ENCODE measurements at places on chromosomes 11 and 22. TPM values are rescaled to one million over a fixed set of nuclear protein-coding genes. Genes with fewer than 3 reads are reported as not detected.

The RBMXL2 gene
- total RNA-seq, result not detected

The POU2F3 gene
- total RNA-seq, result 2.7 TPM

The NAALAD2 gene
- 0.98 TPM for total RNA-seq

The FAM111A gene
- total RNA-seq, result 51.8 TPM

The DCHS1 gene
- 28.7 TPM for total RNA-seq

The NRXN2 gene
- 16.9 TPM for total RNA-seq

The OR8D2 gene
- total RNA-seq, result not detected

The SCUBE2 gene
- total RNA-seq, result 36.3 TPM

The EIF3M gene
- total RNA-seq, result 184 TPM

DNA sequence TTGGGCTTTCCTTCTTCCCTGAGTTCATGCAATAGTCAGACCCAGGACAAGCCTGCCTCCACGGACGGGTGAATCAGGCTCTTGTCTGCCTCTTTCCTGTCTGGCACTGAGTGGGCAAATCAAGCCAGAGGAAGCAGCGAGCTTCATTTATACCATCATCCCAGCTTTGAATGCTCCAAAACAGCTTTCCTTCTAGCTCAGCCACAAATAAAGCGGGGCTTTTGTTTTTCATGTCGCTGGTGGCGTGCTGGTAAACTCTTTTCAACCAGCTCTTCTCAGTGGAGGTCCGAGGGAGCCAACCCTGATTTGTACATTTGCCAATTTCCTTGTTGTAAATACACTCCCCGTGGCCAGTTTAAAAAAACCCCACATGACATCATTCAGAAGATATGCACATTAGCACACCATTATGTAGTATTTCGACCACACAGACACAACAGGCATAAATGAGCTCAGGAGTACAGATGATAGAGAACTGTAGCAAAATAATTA, 8.6 kb downstream of the C11orf91 start:
- no peak for DNase-seq

DNA sequence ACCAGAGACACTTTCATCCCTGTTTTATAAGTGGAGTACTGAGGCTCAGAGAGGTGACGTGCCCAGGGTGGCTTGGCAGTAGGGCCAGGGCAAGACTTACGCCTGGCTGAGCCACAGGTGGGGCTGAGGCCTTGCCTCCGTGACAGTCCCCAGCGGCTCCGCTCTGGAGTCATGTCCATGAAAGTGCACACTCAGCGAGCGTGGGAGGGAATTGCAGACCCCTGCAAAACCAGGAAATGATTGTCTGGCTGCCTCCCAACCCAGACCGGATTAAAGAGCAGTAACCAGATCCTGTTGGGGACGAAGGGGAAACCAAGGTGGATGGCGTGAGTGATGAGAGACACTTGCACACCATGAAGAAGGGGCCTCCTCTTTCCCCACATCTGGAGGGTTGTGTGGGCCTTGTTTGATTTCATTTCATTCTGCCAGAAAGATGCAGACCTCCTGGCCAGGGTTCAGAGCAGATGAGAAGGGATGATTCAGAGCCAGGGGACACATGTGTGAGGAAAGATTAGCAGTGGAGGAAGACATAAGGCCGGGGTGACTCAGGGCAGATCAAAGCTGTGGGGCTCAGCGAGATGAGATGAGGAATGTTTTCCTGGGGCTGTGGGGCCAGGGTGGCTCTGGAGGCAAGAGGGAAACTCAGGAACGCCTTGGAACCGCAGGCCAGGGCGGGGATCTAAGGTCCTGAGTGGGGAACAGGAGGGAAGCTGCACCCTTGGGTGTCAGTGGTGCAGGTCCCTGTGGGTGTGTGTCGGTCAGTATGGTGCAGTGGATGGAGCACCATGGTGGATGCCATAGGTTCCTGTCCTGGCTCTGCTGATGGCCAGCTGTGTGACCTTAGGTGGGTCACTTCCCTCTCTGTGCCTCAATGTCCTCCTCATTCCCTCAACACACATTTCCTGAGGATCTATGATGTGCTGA, 29.9 kb upstream of the LRRC32 start:
- DNase-seq, result no peak

DNA sequence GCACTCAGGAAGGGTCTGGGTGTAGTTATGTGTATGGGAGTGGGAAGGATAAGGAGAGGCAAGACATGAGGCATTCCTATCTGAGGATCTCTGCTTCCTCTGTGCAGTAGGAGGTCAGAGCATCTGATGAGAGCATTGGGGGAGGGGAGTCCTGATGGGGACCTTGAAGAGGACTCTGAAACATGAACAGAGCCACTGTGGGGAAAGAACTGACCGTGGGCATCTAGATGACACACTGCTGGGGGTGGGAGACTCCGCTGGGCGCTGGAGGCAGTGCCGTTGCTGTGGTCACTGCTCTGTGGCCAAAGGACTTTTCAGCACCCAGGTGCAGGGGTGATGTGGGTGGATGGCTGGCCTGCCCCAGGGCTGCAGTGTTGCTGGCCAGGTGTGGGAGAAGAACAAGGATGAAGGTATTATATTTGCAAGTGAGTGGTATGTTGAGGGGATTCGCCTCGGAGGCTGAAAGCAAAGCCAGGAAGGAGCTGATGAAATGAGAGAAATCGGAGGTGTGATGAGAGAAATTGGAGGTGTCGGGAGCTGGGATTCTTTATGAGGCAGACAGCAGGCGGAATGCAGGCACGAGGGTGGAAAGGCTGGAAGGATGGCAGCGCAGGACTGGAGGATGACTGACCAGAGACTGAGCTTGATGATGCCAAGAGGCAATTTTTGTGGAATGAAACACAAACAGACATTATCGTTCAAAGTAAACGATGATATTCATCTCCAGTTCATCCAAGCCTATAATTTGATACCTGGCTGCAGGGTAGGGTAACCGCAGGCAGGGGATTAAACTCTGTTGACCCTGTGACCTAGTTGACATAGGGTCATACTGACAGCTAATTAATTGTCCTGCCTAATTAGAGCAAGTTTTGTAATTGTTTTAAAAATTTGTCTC, 19.4 kb upstream of the TMPRSS4 start:
- no peak for DNase-seq

DNA sequence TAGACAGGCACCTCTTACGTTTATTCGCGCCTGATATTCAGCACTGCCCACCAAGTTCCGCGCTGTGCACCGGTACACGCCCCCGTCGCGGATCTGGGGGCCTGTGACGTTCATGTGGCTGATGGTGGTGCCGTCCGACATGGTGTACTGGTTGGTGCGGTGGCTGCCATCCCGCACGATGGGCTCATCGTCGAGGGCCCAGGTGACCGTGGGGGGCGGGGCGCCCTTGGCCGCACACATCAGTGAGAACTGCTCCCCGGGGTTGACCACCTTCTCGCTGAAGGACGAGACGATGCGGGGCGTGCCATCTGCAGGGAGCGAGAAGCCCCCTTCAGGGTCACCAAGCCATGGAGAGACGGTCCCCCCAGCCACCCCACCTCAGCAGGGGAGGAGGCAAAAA, 190.8 kb downstream of the CEP164 start:
- no peak for DNase-seq

GRCh38 chr11:69520186-69520916, 38.9 kb downstream of the LINC01488 start:
- DNase-seq, result no peak

GRCh38 chr11:115409691-115410220, 94.5 kb downstream of the CADM1 start:
- no peak for DNase-seq

- no peak for DNase-seq
Measured at GRCh38 chr11:41878095-41878494, 418.6 kb upstream of the LRRC4C start.

DNA sequence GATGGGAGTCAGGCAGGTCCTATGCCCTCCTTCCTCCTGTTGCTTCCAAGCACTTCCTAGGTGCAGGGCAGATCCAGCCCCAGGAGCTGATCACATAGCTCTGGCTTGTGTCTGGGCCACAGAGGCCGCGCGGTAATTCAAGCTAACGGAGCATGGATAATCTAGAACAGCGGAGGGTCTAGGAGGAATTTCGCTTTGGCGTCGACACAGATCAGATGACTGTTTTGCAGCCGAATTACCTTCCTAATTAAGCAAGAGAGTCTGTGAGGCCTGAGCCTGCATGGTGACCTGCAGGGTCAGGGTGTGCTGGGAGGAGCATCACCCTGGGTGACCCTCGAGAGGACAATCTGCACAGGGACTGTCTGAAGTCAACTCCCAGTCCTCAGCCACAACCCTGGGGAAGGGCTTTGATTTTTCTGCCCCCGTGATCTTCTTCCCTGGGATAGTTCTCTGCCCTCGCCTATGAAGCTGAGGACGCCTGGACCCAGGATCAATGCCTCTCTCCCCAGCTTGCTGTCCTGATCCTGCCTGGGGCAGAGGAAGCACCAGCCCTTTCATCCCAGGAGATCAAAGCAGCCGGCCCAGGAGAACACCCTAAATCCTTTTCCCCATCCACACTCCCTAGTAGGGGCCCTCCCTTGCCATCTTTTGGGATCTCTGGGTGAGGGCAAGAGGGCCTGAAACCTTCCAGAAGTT, 11.0 kb downstream of the NECTIN1 start:
- no peak for DNase-seq

DNA sequence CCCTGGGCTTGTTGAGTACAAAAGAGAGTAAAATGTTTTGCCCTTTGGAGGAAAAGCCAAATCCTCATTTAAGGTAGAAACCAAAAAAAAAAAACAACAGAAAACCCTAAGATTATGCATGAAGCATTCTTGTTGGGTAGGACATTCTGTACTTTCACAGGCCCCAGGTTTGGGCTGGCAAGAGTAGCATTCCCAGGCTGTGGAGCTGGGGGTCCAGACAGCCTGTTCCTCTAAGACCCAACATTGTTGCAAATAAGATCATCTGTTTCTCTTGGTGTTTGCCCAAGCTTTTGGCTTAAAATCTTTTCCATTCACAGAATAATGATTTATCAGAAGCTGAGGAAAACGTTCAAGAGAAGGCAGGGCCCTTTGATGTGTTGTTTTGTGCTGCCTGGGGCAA, 123.8 kb downstream of the MICAL2 start:
- no peak for DNase-seq

DNA sequence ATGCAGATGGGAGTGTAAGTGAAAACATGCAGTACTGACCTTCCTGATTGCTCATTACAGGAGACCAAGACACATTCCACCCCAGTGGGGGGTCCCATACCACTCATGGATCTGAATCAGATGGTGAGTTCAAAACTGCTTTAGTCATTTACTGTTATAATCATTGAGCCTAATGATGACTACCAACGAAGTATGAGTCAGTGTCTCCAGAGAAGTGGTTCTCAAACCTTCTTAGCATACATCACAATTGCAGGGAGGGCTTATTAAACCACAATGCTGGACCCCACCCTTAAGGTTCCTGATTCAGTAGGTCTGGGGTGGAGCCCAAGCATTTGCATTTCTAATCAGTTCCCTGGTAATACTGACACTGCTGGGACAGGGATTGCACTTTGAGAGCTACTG, 75.8 kb downstream of the CD44 start:
- DNase-seq, result no peak

DNA sequence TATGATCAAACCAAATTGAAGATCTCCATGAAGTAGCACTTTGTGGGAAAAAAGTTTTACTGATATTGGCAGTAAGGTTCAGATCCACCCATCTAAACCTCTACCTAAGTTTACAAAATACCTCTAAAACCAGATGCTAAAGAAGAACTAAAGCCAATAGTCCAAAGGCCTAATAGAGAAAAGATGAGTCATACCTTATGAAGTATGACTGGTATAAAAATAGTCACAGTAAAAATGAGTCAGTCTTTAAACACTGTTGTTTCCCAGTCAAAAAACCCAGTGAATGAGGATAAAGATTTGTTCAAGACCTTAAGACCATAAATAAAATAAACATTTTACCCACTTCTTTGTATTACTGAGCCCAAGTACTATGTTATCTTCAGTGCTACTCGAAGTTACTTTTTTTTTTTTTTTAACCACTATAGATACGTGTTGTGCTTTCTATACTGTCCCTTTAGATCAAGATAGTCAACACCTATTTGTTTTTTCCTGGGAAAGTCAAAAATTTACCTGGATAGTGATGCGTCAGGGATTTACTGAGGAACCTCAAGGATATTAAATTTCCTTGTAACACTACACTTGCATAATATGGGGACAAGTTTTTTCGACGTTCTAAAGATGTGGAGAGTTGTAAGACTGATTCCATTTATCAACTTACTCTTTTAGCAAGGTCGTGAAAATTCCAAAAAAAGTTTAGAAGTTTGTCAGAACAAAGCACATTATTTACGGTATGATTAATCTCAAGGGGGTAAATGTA, 87.3 kb downstream of the CCDC73 start:
- no peak for DNase-seq

DNA sequence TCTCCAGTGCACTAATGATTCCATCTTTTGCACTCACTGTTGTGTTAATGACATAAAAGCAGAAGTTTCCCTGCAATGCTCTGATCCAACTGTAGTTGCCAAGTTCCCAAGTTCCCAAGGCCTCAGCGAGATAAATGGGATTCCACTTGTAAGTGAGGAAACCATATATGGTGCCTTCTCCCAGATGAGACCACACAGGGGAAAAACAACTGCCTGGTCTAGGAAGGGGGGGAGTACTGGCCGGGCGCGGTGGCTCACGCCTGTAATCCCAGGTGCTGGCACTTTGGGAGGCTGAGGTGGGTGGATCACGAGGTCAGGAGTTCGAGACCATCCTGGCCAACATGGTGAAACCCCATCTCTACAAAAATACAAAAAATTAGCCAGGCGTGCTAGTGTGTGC, 23.3 kb upstream of the RELA start:
- no peak for DNase-seq

- DNase-seq, result no peak
Measured at GRCh38 chr11:67178878-67179277, 59.8 kb downstream of the KDM2A start.

DNA sequence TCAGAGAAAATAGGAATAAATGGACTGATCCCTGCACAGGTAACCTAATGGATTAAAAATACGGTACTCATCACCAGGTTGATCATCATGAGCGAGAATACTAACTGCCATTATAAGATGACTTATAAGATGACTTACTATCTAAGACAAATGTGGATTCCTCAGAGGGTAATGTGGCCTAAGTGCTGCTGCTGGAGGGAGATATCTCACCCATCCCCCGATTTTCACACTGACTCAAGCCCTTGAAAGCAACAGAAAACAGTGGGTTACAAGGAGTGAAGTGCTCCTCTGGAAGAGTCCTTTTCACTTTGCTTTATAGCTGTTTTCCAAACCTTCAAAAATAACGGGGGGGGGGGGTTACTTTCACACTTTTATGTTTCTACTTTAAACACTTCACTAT, 920 bp downstream of the TMEM218 start:
- DNase-seq, result no peak

DNA sequence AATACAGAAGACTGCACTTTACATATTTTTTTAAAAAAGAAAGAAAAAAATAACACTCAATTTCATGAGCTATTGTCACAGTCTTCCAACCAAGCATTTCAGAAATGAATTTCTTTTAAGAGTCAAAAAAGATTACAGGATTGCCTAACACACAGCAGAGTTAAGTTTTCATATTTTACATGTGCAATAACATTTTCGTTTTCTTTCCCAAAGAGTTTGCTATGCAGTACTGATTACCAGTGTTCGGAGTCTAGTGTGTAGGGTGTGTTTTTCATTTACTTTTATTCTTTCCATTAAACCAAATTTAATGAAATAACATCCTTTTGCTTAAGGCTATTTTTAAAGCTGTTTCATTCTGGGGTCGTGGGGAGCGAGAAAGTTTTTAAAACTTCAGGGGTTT, 53.2 kb downstream of the MN1 start:
- no peak for DNase-seq

- DNase-seq, result no peak
Measured at GRCh38 chr11:2460540-2461252, 15.9 kb downstream of the KCNQ1 start.

- DNase-seq, result no peak
Measured at GRCh38 chr22:47166446-47167016, 404.1 kb downstream of the TBC1D22A start.

GRCh38 chr11:10358696-10359095, 53.8 kb downstream of the ADM start:
- no peak for DNase-seq

All from vagina (tissue), 2 donors.